Stomach (tissue), 19 donors: ENCODE measurements at places on chromosomes 7 and 10.

DNA sequence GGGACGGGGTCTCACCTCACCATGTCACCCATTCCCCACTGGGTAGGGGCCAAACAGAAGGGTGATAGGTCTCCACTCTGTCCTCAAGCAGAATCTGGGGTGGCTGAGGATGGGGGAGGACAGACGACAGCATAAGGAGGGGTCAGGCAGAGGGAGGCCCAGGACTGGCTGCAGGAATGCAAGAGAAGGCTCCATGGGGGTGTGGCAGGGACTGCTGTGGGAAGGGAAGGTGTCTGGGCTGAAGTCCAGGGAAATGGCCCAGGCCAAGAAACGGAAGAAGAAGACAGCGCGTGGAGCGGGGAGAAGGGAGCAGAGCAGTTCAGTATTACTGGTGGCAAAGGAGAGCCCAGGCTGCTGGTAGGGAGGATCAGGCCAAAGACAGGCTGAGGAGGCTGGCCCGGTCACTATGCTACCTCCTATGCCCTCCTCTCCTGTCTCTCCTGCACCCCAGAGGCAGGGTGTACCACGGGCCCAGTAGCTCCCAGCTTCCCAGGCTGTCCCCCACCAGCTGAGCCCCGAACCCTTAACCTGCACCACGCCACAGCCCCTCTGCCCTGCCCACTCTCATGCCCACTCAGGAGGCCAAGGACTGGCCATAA is 60.9 kb downstream of the GRB10 start:
- H3K27me3 ChIP-seq: no peaks in the 10 kb centered on the region
- H3K4me3 ChIP-seq: no peak overlapping the region
- H3K4me1 ChIP-seq: peaks cover 64% of the 10 kb centered on the region
- peaks cover 7% of the 10 kb centered on the region for H3K36me3 ChIP-seq
- H3K27ac ChIP-seq: no peak overlapping the region

DNA sequence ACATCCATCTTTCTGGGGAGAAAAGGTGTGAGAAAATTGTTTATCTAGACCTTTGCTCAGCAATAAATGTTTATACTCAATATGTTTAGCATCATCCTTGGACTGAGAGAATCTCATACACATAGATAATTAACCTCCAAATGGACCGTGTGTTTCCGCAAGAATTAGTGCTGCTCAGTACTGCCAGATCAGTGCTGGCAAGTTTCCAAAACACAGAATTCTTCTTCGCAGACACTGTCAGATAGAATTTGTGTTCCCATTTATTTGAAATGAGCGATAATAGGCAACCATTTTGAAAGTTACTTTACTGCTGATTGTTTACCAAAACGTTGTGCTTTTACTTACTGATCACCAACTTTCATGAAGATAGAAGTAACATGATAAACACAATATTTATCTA is 33.7 kb downstream of the STAMBPL1 start:
- no peaks in the 10 kb centered on the region for H3K4me1 ChIP-seq
- no peak overlapping the region for H3K27ac ChIP-seq
- DNase-seq: no peak
- no peaks in the 10 kb centered on the region for H3K27me3 ChIP-seq
- no peaks in the 10 kb centered on the region for H3K36me3 ChIP-seq

DNA sequence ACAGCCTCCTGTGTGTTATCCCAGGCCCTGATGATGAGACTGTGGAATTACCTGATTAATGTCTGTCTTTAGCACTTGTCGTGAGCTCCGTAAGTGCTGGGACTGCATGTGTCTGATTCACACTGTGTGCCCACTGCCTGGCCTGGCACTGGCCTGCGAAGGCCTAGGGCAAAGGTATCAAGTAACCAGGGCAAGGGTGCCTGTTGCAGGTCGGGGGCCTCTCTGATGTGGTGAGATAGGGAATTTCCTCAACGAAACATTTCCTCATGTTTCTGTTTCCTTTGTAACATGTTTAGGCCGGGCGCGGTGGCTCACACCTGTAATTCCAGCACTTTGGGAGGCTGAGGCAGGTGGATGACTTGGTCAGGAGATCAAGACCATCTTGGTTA is 50.4 kb downstream of the LHPP start:
- no peak overlapping the region for H3K27ac ChIP-seq
- H3K36me3 ChIP-seq: peaks cover 11% of the 10 kb centered on the region
- no peak for DNase-seq

DNA sequence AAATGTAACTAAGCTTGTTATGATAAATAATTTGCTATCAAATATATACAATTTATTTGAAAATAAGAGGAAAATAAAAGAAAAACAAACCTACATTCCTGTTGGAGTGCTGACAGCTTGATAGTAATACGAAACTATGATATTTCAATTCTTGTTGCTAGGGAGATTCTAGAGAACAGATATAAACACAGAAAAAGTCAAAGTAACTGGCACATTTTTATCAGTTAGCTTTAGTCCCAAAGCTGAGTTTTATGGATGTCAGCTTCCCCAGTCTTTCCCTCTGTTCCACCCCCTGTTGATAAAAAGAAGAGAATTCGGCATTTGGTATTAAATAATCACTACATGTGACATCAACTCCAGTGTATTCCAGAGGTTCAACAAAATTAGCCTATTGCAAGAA is 1134.0 kb downstream of the XPNPEP1 start:
- H3K27me3 ChIP-seq: no peaks in the 10 kb centered on the region
- H3K27ac ChIP-seq: no peak overlapping the region
- H3K36me3 ChIP-seq: no peaks in the 10 kb centered on the region
- DNase-seq: no peak
- no peak overlapping the region for H3K4me3 ChIP-seq

DNA sequence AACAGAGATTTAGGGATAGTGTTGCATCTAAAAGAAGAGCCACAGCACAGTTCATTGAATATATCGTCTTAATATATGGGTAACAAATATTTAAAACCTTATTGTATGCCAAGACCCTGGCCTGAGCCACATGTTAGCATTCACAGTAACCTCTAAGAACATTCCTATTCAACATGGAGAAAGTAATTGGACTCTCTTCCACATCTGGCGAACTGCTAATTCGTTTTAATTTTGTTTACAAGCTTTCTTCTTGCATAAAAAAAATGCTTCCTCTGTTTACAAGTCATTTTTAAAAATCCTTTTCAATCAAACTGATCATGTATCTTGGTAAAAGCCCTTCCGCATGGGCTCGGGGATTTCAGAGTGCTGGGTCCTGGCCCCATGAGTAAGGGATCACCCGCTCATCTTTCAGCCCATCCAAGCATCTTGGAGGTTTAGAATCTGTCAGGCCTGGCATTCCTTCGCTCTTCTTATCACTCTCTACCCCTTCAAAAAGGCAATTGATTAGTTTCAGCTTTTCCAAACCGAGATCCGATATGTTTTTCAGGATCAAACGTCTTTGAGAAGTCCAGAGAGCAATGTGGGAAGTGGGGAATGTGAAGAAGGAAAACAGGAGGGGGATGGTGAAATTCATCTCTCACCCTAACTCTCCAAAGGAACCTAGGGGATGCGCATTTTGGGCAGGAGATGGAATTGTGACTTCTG is 7.3 kb downstream of the TWIST1 start:
- no peak overlapping the region for H3K27ac ChIP-seq
- H3K4me1 ChIP-seq: peaks cover 22% of the 10 kb centered on the region
- no peak for DNase-seq
